Fibroblast of upper back skin (primary cell): ENCODE measurements at places on chromosomes 5 and 9.

DNA sequence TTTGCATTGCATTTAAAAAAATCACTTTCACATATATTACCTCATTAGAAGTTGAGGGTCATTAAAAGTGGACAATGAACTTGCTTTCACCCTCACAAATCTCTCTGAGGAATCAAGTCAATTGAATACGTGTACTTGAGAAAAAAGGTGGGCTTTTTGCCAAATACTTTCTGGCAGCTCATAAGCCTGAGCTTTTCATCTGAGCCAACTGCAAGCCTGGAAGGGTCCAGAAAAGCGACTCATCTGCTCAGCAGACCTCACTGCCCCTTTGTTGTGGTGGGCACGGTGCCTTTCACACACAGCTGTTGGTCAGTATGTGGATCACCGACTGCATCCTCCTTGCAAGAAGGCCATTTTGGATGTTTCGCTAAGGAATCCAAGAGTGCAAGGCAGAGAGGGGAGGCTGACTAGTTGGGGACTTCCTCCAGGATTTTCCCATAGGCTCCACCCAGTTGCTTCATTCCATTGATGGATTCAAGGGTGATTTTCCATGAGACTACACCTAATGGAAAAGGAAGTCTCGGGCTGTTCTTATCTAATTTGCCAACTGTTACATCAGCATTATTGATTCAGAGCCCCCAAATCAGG, 564.7 kb downstream of the PDE4D start:
- DNase-seq: peak; percentile 79

GRCh38 chr5:75558981-75559632, 47.4 kb downstream of the POLK start:
- no peak for DNase-seq

DNA sequence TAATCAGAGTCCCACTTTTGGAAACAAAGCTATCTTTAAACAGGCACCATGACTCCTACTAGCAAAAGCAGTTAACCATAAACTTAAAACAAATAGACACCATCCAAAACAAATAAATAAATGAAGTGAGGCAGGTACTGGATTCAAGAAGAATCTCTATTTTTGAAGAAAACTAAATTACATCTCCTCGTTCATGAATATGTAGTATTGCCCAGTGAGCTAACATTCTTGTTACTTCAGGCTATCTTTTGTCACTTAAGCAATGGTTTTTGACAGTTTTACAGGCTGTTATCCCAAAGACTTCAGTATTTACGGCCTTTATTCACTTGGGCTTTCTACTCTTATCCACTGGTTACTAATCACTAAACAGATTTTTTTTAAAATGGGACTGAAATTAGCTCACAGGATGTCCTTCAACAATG, 242.5 kb downstream of the MLLT3 start:
- DNase-seq: no peak

DNA sequence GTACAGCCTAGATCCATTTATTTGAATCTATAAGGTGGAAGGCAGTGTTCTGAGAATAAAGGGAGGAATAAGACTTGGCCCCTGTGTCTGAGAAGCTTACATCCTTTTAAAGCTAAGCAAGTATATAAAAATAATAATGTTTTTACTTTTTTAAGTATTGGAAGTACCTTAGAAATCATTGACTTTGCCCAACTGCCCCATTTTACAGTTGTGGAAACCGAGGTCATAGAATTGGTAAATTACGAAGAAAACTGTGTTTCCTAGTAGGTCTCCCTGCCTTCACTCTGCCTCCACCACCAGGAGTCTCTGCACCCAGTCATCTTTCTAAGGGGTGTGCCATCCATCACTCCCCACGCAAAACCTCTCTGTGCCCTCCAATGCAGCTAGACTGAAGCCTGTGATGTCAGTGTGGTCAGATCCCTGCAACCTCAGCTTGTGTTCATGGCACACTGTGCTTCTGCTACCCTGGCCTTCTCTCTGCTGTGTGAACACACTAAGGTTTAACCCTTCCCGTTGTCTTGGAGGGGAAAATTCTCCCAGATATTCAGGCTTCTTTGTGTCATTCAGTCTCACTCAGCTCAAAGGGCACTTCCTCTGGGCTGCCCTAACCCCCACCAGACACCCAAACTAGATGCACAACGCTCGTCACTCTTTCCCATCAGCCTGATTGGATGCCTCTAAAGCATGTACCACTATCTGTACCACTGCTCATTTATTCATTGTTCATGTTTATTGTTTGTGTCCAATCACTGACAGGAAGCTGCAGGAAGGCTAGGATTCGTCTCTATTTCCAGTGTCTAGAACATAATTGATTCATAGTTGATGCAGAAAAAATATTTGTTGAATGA, 18.2 kb downstream of the ADRB2 start:
- no peak for DNase-seq

DNA sequence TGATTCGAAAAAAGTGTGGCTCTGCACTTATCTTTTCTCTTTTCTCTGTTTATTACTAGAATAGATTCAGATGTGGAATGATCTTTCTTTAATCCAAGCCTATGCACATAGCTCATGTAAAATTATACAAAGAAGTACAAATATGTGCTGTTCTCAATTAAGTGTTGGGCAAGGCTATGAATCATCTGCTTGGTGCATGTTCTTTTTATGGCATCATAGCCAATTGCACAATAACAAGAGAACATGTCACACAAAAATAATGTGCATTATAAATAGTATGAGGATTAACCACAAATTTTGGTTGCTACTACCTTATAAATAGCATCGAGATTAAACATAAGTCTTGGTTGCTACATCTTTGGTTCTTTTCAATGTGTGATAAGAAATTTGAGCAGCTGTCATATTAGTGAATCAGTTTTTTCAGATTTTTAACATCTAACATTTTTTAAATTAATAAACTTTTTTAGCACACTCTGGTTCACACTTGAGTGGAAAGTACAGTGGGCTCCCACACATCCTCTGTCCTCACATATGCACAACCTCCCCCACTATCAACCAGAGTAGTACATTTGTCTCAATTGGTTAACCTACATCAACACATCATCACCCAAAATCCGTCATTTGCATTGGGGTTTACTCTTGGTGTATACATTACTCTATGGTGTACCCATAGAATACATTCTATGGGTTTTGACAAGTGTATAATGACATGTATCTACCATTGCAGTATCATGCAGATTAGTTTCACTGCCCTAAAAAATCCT, 6.8 kb upstream of the RECK start:
- DNase-seq: peak; percentile 98

GRCh38 chr9:15509931-15510788, 610 bp downstream of the PSIP1 start:
- DNase-seq: no peak

- peak; percentile 64 for DNase-seq
Measured at GRCh38 chr5:133868946-133869518, 99.4 kb downstream of the C5orf15 start.

DNA sequence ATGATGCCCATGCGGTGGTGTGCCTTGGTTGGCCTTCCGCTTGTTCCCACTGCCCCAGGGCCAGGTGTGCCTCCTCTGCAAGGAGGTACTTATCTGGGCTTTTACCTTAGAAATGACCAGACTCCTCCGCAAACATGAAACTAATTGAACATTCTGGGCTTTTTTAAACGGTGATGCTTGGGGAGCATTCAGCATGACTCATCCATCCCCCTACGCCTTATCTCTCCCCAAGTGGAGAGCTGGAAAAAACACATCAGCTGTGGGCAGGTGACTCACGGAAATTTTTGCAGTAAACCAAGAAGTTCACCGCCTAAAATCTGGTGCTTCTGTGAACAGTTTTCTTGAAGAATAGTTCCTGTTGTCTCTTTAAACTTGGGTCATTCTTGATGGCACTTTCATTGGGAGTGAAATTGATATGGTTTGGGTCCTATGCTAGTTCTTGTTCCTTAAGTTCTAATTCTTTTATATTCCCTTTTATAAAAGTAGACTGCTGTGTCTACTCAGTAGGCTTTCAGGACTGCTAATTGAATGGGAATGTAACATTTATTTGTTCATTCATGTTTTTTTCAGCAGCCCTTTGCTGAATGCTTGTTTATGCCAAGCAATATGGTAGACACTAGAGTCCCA, 39.6 kb downstream of the SFXN1 start:
- peak; percentile 64 for DNase-seq
